CD4-positive, alpha-beta T cell treated with Interleukin-4 for 1 hour (primary cell): ENCODE measurements at places on chromosomes 4 and X.
A peak's percentile ranks its signal among the peaks of the same experiment; 100 is the strongest.

DNA sequence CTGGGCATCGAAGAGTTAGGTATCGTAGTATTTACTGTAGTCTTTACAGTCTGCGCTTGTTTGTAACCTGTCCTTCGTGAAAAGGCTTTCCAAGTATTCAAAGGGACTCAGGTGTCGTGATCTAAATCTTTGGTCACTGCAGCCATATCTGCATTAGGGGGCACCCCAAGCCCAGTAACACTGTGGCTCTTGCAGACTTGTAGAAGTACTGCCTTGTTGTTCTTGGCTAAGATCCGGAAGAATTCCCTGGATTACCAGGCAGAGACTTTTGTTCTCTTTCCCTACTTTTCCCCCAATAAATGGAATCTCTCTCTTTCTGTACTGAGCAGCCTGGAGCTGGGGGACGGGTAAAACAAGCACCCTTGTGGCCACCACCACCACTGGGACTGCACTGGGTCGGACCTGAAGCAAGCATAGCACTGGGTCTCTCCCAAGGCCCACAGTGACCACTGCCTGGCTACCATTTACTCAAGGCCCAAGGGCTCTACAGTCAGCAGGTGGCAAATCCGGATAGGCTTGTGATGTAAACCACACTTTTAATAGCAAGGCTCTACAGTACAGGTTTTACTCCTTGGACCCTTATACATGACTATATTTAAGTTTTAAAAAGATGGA, 12.0 kb downstream of the CXorf58 start:
- no peak for DNase-seq

DNA sequence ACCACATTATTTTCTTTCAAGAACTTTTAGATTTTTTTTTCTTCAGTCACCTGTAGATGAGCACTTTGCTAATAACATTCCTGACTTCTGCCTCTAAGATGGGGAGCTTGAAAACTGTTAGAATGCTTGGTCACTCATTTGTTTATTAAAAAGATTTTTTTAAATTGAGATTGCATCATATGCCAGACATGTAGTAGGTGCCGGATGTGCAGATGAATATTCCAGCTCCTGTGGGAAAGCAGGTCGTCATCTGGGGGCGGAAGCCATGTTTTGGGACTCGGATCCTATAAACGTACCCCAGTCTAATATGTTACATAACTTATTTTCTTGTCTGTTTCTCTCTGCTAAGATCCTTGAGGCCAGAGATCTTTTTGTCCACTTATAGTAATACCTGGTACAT, 236.8 kb downstream of the ARHGAP10 start:
- no peak for DNase-seq

- no peak for DNase-seq
These were observed 91.9 kb upstream of the KLHL13 start for GRCh38 chrX:118208481-118208880.

- no peak for DNase-seq
These were observed 202.3 kb downstream of the NDST4 start for GRCh38 chr4:114911111-114911510.

- DNase-seq: no peak
These were observed 20.9 kb downstream of the PAGE4 start for GRCh38 chrX:49850028-49850427.

GRCh38 chr4:81574991-81575390, 103.3 kb upstream of the RASGEF1B start:
- no peak for DNase-seq

GRCh38 chr4:77089866-77090265, 14.1 kb upstream of the CCNI start:
- DNase-seq: no peak

DNA sequence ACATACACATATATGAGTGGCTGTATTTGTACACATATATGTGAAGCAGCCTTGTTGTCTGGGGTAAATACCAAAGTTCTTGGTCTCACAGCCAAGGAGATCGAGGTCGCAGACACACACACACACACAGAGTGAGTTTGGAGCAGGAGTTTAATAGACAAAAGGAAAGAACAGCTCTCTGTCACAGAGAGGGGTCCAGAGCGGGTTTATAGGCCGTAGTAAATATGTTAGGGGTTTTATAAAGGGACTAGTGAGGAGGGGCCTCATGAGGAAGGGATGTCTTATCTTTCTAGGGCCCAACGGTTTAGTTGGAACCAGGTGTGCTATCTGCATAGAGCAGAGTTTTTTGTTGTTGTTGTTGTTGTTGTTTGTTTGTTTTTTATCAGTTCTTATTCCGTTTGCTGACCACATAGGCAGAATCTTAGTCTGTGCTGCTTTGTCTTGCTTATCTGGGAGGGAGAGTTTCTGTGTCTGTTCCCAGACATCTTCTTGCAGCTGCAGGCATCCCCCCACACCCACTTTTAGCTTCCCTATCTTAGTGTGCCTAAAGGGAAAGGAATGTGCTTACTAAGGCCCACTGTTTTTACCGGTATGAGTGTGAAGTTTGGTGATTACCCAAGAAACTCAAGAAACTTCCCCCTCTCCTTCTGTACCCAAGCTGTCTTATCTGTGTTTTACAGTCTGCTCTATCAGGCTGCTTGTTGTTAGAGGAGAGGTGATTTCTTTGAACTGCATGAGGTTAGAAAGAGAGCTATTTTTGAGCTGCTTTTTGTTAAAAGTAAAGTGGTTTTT, 91.9 kb downstream of the TENT5D start:
- DNase-seq: no peak

- no peak for DNase-seq
These were observed 77.4 kb upstream of the BMPR1B start for GRCh38 chr4:94680176-94680862.

DNA sequence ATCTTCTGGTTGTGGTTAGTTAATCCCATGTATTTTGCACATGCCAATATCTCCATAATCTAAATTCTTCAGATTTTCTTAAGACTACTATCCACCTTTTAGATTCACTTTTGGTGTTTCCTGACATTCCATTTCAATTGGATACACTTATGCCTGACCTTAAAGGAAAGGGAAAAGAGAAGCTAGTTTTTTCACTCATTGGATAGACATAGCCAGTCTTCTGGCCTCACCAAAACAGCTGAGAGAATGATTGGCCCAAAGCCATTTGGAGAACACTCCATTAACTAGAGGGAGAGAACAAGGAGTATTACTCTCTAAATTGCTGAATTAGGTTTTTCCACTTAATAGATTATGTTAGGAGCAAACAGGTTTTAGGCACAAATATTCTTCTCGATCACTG, 4.0 kb downstream of the PRPS1 start:
- no peak for DNase-seq

DNA sequence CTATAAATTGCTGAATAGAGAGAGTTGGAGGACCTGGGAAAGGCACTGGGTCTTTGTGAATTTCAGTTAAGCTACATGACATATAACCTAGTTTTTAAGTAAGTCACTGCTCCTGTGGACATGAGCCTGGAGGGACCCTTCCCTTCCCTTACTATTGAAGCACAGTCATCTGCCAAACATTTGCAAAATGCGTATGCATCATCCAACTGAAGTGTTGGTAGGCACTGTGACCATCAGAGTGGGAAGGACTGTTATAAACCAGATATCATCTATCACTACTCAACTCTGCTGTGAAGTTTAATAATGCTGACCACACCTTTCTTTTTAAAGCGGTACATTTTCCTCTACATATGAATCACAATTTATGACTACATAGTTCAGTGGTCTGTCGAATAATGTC, 5.2 kb downstream of the GABRA3 start:
- no peak for DNase-seq

DNA sequence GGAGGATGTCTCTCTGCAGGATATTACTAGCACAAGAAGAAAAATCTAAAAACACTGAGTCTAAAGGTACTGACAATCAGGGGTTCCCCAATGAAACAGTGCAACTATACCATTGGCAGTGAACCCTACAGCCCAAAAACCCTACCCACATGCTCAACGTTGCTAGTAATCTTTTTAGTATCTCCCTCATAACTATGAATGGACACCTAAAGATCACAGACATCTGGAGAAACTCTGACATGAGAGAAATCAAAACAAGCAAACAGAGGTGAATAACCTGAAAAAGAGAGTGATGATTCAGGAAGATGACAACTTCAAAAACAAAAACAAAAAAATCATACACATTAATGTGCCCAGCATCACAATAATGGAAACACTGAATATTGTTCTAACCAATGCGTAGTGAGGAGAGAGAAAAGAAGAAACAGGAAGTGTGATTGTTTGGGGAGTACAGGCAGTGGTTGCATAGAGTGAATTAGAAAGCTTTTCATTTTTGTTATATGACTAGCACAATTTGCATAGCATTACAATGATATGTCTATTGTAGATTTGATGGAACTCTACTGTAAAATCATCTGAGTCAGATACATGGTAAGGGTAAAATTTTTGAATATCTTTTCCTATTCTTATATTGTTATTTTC, 78.9 kb upstream of the FMR1 start:
- no peak for DNase-seq

GRCh38 chr4:106339431-106339830, 23.1 kb downstream of the AIMP1 start:
- no peak for DNase-seq

DNA sequence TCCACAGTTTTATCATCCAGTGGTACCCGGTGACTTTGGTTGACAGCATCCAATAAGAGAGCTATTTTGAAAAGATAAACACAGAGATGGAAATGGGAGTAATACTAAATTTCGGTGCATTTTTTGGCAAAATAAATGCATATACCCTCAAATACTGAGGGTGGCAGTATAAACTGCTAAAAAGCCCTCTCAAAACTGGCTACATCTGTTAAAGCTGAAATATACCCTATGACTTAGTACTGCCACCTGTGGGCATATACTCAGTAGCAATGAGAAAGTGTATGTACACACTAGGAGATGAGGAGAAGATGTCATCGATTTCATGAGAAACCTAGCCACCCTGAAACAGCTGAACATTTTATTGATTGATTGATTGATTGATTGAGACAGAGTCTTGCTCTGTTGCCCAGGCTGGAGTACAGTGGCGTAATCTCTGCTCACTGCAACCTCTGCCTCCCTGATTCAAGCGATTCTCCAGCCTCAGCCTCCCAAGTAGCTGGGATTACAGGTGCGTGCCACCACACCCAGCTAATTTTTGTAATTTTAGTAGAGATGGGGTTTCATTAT, 12.2 kb upstream of the TMEM128 start:
- DNase-seq: peak; percentile 83

GRCh38 chr4:53505947-53506346, 85.3 kb downstream of the LNX1 start:
- DNase-seq: no peak

DNA sequence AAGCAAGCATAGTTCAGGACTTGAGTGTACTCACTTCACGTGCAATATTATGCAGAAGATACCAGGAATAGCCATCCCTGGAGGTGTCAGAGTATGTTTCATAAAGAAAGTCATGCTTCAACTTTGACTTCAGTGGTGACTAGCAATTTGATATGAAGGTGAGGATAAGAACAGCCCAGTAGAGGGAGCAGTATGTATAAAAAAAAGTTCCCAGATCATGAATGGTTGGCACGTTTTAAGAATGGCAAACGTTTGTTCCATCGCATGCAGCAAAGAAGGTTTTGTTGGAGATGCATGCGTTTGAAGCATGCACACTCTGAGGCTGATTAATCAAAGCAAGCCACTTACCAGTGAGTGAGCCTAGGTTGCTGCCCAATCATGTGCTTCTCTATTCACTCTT, 33.5 kb upstream of the SLITRK4 start:
- DNase-seq: no peak
